ENCODE measurements at places on chromosomes 5 and 9.

DNA sequence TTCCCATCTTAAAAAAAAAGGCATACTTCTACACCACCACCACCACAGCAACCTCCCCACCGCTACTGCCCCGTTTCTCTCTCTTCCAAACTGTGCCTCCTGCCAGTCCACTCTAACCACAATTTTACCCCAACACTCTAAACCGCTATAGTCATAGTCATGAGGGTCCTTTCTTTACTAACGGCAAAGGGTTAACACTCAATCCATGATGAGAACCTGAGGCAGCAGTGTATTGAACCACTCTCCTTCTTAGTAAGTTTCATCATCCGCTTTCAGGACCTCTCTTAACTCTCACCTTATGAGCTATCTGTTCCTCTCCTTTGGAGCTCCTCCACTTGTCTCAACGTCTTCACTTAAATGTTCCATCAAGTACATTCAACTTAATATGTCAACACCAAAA is 34.0 kb downstream of the IDNK start:
- DNase-seq, result no peak

DNA sequence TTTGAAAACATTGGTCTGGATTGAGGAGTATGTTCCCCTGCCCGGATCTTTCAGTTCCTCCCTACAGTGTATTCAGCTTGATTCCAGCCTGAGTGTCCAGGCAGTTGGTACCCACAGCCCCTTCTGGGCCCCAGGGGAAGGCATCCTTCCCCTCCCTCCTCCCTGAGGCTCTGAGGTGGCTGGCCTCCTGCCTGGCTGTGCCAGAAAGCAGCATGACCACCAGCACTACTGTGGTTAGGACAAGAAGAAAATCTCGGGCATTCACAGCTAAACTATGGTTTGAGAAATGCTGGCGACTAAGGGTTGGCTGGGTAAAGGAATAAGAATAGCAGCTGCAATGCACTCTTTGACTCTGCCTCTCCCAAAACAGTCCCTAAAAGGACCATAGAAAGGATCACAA is 84.6 kb upstream of the LIFR start:
- DNase-seq, result no peak

DNA sequence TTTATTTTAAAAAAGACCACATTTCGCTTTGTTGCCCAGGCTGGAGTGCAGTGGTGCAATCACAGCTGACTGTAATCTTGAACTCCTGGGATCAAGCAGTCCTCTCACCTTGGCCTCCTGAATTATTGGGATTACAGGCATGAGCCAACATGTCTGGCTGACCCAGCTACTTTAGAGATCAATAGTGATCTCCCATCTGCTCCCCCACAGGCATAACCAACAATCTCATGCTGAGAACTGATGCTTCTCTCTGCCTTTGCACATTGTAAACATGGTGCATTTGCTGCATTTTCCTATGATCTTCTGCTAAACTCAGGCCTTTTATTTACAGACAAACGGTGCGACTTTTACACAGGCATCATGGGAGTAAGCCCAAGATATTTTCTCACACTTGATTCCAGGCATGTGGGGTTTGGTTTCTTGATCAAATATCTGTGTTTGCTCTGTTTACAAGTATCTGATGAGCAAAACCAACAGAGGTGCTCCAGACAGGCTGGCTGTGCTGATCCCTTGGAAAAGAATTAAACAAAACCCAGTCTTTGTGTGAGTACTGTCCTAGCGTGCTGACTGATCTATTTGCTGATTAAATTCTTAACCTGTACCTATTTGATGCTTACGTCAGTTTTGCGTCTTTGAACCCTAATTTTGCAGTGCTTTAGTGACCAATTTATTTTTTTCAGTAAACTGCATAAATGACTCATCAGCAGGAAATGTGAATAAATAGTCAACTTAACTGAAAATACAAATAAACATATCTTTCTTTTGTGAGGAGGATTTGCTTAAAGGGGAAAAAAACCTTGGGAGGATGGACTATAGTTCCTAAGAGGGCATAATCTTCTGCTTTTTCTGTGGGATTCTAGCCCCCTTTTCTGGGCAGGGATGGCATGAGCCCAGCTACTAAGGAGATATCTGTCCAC is 191.7 kb upstream of the NR3C1 start:
- no peak for DNase-seq

GRCh38 chr5:72160329-72160728 is 53.1 kb downstream of the MAP1B start:
- no peak for DNase-seq

- no peak for DNase-seq
Observed at GRCh38 chr5:56123531-56124243, 109.4 kb downstream of the ANKRD55 start.

DNA sequence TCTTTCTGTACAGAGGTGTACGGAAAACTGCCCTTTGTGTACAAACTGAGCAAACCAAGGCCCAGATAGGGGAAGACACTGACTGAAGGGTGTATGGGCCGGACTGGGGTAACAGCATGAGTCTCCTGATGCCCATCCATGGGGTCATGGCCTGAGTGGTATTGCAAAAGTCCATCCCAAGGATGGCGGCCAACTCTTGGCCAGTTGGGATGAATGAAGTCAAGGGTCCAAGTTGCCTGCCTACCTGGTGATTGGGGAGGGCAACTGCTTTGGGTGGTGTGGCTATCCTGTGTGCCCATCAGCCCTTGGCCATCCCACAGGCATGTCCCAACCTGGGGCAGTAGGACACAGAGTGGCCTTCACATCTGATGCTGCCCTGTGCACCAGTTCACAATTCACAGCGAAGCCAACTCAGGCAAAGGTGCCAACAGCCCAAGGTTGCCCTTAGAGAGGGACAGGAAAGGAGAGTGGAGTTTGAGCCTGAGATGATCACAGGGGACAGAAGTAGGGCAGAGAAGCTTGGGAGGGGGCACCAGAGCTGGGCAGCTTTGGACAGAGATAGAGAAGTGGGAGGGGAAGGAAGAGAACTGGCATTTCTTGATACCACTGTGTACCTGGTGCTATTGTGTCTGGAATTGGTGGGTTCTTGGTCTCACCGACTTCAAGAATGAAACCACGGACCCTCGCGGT is 46.6 kb downstream of the COL15A1 start:
- DNase-seq, result no peak

GRCh38 chr5:134568761-134569695 is 43.6 kb downstream of the JADE2 start:
- DNase-seq, result no peak

GRCh38 chr5:141941307-141941706 is 16.7 kb downstream of the PCDH12 start:
- DNase-seq, result no peak

DNA sequence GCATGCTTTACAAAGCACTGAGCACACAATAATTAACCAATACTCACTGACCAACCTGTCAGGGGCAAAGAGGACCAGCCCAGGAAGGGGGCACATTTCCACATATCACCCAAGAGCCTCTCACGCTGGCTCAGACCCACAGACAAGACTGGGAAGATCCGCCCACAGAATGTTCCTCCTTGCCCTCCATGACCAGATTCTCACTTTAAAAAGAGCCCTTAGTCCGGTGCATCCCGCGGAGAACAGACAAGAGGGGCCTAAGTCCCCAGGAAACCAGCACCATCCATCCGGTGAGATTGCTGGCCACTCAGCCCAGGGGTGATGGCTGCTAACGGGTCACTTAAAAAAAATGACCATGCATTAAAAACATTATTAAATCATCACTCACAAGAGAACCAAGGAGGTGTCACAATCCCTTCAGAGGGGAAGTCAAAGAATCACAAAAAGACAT is 32.9 kb downstream of the SEMA4D start:
- no peak for DNase-seq

GRCh38 chr5:116876240-116876840 is 301.7 kb upstream of the SEMA6A start:
- no peak for DNase-seq

DNA sequence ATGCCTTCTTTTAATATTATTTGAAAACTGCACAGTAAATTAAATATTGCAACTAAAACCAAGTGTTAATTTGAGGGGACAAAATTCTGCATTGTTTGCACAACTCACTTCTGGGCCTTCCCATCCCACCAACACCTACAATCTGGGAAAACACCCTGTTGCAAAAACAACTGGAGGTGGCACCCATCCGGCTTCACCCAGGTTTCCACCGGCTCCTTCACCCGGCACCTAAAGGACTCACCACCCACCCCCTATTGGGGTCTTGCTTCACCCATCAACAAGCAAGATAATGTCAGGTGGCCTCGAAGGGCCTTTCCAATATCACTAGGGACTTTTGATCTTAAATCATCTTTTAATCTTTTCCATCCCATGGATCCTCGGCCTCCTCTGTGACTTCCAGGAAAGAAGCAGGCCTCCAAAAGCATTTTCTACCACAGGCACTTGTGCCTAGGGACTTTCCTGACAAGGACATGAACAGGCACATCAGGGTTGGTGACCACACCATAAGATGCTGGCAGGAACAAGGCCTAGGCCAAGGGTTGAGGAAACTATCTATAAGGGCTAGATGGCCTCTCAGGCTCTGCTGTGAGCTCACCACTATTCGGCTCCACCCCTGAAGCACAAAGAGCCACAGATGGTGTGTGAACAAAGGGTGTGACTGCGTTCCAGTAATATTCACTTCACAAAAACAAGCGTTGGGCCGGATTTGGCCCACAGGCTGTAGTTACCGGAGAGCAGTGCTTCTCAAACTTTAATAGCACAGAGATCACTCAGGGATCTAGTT is 205.1 kb downstream of the AUH start:
- no peak for DNase-seq

GRCh38 chr9:2764353-2764752 is 47.0 kb downstream of the KCNV2 start:
- DNase-seq, result no peak

- no peak for DNase-seq
Observed at GRCh38 chr9:92180669-92181181, 65.5 kb upstream of the SPTLC1 start.

DNA sequence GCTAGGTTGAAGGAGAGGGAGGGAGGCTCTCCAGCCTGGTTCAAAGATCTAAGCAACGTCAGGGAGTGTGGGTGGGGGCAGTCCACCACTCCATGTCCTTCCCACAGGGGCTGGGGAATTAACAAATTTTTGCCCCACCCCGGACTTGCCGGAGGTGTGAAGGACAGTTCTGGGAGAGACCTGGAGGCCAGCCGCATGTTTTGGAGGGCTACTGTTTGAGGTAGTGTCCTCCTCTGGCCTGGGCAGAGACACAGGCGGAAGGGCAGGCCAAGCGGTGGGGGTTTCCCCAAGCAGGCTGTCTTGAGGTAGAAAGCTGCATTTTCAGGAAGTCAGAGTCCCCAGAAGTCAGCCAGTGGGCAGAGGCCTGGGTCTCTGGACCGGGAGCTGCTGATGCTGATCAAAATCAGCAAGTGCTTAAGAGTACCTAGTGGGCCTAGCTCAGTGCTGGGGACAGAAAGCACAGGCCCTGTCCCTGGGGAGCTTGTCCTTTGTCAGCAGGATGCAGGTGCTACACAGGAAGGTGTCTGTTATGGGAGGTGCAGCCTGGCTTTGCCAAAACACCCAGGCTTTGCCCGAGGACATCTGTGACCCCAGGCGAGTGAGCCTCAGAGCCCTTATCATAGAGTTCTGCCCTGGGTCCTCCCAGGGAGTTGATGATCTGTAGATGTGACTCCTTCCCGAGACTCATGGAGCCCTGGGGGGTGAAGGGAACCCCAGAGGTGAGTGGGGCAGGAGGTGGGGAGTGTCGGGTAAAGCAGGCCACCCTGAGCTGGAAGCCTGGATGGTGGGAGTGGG is 18.5 kb downstream of the JADE2 start:
- DNase-seq, result no peak

DNA sequence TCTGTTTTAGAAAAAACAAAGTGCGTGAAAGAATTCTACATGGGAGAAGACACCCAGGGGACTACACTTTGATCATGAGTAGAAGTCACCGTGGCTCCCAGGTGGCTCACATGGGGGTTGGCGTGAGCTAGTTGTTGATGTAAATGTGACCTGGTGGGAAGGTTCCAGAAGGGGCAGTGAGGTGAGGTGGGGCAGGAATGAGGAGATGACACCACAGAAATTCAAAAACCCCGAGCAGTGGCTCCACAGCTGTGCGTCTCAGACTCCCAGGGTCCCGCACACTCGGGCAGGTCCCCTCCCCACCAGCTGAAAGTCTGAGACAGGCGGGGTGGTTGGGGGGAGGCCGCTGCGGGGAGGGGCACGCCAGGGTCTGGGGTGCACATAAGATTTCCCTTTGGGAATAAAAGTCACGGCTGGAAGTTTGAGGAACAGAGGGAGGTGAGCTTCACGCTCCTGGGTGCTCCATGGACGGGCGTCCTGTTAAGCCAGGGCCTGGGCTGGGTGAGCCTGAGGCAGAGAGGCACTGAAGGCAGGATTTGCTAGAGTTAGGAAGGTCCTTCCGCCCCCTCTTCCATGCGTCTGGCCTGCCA is 29.9 kb downstream of the GLT6D1 start:
- no peak for DNase-seq

- DNase-seq, result no peak
Observed at GRCh38 chr5:9473624-9474023, 72.3 kb downstream of the SEMA5A start.

DNA sequence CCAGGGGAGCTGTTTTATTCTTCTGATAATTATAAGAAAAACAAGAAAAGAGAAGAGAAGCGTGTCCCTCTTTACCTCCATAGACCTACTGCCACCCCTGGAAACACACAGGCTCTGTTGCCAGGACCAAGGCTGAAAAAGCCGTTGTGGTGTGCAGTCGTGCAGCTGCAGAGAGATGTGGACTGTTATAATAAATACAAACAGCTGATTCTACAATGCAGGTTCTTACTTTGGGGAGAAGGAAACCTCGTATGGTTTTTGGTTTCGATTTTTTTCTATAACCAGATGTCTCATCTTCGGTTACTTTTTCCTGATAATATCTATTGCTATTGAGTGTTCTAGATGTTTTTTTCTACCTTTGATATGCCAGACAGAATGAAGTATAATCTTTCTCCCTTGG is 28.1 kb downstream of the FYB1 start:
- DNase-seq, result peak; percentile 64

GRCh38 chr9:90000925-90001324 is 396.1 kb downstream of the GADD45G start:
- DNase-seq, result no peak

- DNase-seq, result no peak
Observed at GRCh38 chr9:742914-743589, 98.4 kb upstream of the DMRT1 start.

- DNase-seq, result no peak
Observed at GRCh38 chr9:107782381-107782780, 292.8 kb upstream of the KLF4 start.

DNA sequence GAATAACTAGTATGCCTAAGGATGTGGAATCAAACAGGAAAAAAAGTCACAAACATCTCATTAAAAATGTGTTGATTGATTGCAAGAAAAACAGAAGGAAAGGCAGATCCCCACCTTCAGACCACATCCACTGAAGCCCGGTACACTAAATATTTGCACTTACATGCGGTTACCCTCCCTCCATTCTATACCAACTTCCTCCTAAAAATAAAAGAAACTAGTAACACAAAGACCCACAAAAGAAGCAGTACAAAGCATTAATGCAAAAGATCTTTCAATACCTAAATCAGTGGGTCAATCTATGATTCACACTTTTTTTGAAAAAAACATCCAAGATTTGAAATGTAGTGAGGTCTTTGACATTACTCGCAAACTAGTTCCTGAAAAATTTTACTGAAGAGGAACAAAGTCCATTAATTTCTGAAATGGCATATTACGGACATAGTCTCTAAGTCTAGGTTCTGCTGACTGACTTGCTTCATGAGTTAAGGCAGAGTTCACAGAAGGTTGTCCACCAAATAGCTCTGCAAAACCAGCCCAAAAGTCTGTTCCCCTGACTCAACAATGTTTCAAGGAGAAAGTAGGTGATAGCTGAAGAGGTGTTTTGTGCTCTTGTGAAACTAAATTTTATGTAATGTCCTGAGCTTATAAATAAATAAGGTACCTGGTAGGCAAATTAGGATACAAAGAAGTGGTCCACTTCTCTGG is 100.7 kb downstream of the PAM start:
- DNase-seq, result no peak

GRCh38 chr5:75331095-75332090 is 5.6 kb upstream of the HMGCR start:
- no peak for DNase-seq
